ENCODE measurements at places on chromosomes 11 and 22.

DNA sequence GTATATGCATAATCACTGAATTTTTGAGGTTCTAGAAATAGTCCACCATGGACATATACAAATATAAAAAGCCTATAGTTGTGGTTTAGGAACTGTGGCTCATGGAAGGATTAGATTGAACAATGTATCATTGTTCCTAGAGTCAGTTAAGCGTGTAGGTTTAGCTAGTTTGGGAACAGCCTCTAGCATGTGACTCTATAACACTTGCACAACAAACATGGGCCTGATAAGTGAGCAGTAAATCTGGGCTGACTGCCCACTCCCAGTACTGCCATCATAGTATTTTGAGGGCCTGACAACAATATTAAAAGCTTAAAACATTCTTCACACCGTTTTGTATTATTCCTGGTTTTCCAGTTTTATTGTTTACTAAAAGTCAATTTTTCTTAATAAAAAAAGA, 47.0 kb downstream of the YAP1 start:
- DNase-seq: peak; percentile 77

DNA sequence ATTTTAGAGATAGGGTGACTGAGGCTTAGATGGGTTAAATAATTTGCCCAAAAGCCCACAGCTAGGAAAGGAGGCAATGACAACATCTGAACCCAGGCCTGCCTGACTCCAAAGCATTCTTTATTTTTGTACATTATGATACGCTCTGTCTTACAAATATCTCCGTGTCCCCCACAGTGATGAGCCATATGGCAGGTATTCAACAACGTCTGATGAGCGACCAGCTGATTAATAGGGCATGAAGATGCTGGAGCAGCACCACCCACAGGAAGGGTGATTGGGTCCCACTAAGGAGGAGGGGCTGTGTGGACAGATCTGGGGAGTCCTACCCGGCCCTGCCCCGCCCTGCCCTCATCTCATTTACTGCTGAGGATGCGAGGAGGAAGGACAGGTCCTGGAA, 380.6 kb downstream of the CADM1 start:
- DNase-seq: no peak

DNA sequence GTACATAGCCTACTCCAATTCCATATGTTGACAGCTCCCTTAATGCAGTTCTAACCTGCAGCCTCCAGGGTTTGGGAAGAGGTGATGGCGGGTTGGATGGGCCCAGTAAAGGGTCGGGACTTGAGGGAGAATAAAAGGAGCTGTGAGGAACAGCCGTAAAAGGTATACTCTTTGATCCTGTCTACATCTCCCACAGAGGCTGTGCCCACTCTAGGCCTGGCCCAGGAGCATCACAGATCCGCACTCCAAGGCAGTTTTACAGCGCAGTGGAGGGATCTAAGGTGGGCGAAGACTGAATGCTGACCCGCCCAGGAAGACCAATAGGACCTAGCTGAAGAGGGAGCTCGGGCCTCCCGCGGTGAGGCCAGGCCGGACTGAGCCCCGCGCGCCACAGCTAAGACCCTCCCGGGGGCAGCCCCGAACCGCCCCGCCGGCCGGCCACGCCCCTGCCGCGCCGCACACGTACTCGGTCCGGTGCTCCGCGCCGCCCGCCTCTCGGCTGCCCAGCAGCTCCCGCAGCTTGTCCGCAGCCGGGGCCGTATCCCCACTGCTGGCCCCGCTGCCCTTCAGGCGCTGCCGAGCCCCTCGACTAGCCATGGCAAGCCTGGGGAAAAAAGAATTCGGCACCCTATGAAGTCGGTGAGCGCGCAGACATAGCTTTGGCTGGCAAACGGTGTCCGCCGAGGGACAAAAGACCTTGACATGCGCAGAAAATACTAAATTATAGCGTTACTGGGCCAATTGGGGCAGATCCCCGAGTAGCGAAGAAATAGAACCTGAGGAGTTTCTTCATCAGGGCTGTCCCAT, at the start of gene ALG9:
Gene ALG9 (minus strand): TSS at position 696 of the 807 bp plus-strand sequence. CDS start 99 bp downstream, at position 597.
- DNase-seq: peak; percentile 89

GRCh38 chr22:43476341-43476740, 64.5 kb downstream of the MPPED1 start:
- DNase-seq: no peak

- DNase-seq: no peak
Measured at GRCh38 chr11:106379265-106379664, 301.8 kb downstream of the AASDHPPT start.

DNA sequence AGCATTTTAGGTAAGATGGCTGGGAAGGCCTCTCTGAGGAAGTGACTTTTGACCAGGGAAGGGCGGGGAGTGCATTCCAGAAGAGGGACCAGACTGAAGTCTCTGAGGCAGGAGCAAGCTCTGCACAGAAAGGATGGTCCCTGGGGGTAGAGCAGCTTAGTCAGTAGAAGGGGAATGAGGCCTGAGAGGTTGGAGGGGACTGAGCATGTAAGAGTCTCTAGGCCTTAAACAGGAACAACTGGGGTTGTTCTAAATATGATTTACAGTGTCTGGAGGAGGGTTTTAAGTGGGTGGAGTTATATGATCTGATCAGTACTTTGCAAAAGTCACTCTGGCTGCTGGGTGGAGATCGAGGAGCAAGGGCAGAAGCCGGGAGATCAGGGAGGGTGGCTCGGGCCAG, 31.7 kb upstream of the TEF start:
- DNase-seq: no peak

DNA sequence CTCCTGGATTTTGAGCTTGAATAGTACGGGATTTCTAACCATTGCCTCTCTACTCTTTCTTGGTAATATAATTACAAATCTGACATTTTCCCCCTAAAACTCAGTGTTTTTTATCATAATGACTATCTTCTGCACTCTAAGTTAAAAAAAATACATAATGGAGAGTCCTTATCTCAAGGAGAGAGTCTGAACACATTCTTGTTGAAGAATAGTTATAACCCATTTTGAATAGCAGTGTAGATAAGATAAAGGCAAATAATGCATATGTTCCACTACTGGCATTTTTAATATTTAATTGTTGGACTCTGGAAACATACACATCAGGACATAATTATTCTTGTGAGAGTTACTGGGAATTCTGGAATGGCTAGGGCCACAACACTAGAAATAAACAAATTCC, 456.5 kb upstream of the ANO5 start:
- DNase-seq: no peak

DNA sequence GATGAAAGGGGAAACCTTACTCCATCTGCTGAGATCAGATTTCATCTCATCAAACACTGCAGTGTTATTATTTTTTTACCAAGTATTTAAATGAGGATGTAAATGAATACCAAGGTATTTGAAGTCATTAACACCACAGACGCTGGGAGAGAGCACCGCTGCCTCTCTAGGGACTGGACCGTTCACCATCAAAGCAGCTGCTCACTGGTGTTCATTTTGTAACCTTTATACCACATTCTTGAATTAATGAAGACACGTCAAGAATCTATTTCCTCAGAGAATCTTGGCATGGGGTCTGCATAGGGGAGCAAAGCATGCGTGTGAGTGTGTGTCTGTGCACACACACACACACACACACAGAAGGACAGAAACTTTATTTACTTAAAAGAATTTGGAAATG, 15.6 kb downstream of the SIAE start:
- DNase-seq: no peak

- DNase-seq: no peak
Measured at GRCh38 chr11:40290171-40290631, 1169.3 kb downstream of the LRRC4C start.

GRCh38 chr11:2089536-2090165, 49.5 kb downstream of the IGF2 start:
- DNase-seq: no peak

DNA sequence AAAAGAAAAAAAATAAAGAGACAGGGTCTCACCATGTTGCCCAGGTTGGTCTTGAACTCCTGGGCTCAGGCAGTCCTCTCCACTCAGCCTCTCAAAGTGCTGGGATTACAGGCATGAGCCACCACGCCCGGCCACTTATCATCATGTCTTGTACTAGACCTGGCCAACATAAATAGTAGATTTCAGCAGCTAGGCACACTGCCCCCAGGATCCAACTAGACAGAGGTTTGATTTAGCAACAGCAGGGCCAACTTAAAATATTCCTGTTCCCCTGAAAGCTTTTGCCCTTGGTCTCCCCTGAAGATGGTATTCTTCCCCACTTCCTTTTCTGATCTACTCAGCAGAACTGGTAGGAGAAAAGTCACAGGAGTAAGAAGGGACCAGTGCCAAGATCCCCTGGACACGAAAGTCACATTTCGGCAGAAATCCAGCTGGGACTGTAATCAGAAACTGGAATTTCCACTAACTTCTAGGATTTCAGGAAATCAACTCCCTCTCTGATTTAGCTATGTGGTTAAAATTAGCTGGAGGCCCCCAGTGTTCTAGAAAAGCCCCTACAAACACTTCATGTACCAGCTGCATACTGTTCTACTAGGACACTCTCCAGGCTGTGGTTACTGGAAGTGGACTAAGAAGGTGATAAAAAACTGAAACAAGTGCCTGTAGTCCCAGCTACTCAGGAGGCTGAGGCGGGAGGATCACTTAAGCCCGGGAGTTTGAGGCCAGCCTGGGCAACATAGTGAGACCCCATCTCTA, 8.9 kb upstream of the PPP2R1B start:
- peak; percentile 87 for DNase-seq

DNA sequence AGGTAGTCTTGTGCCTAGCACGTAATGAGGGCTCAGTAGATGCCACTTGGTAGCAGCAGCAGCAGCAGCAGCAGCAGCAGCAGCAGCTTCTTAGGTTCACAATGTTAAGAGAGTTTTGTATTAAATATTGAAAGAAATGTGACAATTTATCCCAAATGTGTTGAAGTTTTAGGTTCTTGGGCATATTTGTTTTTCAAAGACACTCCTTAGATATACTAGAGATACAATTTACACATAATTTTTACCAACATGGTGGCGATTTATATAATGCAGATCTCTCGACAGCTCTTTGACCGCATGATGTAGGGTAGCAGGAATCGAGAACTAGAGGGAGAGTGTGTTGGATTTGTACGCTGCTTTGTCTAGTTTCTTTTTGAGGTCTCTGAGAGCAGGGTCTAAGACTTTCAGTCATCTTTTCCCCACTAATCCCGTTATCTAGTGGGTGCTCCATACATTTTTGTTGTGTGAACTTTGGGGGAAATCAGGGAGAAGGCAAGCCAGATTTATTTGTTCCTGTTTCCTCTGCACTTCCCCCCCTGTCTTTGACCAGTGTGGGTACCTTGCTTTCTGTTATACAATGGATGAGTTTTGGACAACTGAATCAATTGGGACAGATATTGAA, 1.4 kb downstream of the FDX1 start:
- no peak for DNase-seq

DNA sequence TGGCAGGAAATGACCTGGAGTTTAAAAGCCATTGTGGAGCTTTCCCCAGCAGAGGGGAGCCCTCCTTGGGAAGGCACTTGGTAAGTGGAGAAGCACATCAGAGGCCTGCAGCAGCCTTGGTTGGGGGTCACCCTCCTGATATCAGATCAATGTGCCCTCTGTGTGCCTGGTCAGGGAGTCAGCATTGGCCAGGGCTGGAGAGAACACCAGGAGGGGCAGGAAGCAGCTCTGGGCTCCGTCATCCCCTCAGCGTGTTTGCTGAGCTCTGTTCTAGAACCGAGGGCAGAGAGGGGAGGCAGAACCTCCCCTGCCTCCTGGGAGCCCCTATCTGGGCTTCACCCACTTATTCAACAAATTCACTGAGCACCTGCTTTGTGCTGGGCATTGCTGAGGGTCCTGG, 846.0 kb downstream of the TBC1D22A start:
- DNase-seq: peak; percentile 40

GRCh38 chr11:72735495-72736027, 16.6 kb downstream of the ARAP1 start:
- DNase-seq: no peak

DNA sequence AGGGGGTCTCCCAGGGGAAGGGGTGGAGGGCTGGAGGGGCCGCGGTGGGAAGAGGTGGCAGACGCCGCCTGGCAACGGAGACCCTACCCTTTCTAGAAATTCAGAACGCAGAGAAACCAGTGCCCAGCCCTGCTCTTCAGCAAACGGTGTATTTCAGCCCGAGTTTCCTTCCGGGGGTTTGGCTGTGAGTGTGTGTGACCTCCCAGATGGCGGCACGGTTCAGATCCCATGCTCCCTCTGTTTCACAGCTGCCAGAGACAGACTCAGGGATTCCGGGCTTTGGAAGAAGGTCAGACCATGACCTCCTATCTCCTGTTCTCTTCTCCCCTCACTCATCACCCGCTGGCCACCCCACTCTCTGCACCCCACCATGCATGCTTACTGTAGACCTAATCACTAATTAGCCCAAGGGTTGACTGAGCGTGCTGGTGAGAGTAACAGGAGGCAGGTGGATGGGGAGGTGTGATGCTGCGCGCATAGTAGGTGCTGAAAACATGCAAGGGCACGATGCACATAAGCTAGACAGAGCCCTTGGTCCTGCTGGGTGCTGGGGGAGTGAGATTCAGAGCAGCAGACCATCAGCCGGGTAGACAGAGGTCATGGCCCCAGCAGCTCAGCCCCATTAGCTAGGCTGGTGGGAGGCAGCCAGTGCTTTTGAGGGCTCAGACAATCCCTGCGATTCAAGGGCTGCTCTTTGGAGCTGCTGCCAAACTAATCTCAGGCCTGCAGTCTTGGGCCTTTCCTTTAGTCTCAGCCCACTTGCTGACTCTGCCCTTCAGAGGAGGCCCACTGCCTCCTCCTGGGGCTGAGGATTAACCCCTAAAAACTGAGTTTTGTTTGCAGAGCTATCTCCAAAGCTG, 256.5 kb upstream of the CADM1 start:
- DNase-seq: no peak

DNA sequence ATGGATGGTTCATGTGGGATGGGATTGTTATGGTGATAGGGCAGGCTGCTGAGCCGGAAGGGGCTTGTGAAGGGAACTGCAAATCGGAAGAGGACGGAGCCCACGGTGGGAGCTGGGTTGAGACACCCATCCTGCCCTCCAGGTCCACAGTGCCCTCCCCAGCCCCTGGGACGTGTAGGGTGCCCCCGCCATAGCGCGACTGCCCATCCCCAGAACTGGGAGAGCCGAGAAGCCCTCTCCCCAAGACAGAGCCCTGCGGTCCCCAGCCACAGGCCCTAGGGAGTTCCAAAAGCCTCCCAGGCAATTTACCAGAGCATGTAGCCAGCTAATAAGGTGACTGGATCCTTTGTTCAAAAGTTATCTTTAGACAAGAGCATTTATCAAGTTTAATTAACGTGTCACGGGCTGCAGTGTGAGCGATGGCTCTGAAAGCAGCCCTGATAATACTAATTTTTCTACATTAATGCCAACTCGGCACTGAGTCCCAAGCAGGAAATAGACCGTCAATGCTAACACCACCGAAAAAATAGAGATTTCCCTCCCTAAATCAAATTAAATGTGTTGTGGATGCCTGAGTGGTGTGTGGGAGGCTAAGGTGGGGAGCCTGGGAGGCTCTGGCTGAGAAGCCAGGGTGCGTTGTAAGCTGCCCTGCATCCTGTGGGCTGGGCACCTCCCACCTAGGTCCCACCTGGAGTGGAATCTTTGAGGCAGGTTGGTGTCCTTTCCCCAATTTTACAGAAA, 76.8 kb upstream of the RTL6 start:
- no peak for DNase-seq

GRCh38 chr11:122671400-122671891, 15.9 kb downstream of the UBASH3B start:
- no peak for DNase-seq

- no peak for DNase-seq
Measured at GRCh38 chr22:43363315-43364168, 20.4 kb upstream of the SCUBE1 start.

All from tibial artery (tissue), 4 donors.